ENCODE measurements at places on chromosomes 7 and 10.
A peak's percentile ranks its signal among the peaks of the same experiment; 100 is the strongest.

GRCh38 chr10:99621454-99622251 is 1.4 kb upstream of the SLC25A28 start:
- DNase-seq: peak; percentile 58

- DNase-seq: no peak
Measured at GRCh38 chr7:13949939-13950338, 39.5 kb downstream of the ETV1 start.

DNA sequence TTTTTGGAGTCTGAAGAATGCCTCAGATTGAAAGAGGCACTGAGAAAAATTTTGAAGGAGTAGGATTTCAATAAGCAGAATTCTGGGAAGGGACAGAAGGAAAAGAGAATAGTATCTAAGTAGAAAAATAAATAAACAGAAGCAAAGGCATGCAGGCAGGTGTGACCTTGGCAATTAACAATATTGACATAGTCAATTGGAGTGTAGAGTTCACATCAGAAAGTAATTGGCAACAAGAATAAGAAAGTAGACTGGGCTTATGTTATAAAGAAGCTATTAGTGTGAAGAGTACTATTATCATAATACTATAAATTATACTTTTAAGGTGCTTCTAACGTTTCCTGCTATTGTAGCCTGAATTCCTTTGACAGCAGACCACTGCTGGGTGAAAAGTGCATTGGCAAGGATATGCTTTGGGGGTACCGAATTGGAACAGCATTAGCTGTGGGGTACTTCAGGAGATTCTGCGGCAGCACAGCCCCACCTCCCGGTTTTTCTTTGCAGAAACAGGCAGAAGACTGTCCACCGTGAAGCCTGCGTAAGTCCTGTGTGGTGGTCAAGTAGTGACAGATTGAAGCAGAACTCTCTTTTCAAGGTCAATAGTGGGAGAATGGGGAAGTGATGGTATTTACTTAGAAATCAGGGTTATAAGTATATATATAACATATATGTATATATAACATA is 357.0 kb downstream of the THSD7A start:
- DNase-seq: no peak

GRCh38 chr7:46478046-46478445 is 557.0 kb upstream of the IGFBP3 start:
- DNase-seq: no peak

- DNase-seq: no peak
Measured at GRCh38 chr10:6815346-6815745, 235.3 kb upstream of the PRKCQ start.

- no peak for DNase-seq
Measured at GRCh38 chr10:99331207-99331803, 2.1 kb downstream of the CNNM1 start.

- no peak for DNase-seq
Measured at GRCh38 chr7:131690441-131690840, 134.0 kb upstream of the PODXL start.
